CD4-positive, alpha-beta T cell (primary cell): ENCODE measurements at places on chromosomes 5 and 9. TPM values are rescaled to one million over a fixed set of nuclear protein-coding genes. Genes with fewer than 3 reads are reported as not detected.

The SLC44A1 gene
- total RNA-seq = 5.1 TPM

The ZNF484 gene
- 13.3 TPM for total RNA-seq

DNA sequence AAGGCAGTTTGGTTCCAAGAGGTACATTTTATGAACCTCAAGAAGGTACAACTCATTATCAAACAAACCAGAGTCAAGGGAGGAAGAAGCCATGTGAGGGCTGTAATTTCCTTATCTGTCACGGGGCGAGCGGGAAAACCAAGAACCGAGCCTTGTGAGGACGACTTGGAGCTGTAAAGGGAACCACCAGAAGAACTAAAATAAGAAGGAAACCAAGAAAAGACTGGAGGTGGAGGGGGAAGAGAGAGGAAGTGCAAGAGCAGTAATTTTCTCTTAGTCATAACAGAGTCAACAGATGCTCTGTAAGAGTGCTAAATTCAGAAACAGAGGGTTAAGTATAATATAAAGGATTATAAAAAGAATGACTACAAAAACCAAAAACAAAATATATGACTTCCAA lies 127.1 kb downstream of the DIRAS2 start:
- DNase-seq = no peak

GRCh38 chr5:97666783-97667182 lies 483.7 kb upstream of the RIOK2 start:
- no peak for DNase-seq

GRCh38 chr9:98852460-98852734 lies 44.9 kb downstream of the GALNT12 start:
- no peak for DNase-seq
